Spinal cord (tissue), 10 donors: ENCODE measurements at places on chromosomes 1 and 21.

DNA sequence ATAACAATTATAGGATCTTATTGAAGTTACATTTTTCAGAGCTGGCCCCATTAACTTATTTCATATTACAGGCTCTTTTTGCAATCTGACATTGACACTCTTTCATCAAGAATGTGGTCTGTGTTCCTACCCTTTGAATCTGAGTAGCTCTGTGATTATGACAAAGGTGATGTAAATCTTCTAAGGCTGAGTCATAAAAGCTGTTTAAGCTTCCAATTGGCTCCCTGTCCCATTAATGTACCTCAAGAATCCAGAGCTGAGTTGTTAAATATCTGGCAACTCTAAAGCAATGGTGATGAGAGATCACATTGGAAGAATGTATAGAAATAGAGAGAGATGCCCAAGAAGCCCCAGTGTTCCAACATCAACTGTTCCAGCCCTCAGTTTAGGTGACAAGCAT lies 178.5 kb upstream of the DEPDC1 start:
- no peak for DNase-seq

GRCh38 chr1:111792249-111792648 lies 36.5 kb downstream of the DDX20 start:
- DNase-seq: no peak

- DNase-seq: no peak
These were observed 120.6 kb downstream of the CASZ1 start for GRCh38 chr1:10675813-10676212.

DNA sequence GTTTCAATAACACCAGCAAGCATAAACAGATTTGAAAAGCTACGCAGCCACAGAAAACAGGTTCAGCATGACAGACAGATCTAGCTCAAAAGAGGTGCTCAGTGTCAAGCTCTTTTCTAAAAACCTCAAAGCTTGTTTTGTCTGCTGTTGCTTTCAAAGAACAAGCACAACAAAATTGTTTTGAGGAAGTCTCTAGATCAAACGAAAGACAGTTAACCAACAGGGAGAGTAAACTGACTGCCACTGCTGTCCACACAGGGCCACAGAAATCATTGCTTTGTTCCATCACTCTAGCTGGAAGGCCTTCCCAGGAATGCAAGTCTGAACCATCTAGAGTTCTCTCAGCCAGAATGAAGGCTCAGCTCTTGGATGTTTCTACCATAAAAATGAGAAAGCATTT lies 12.8 kb downstream of the APP start:
- DNase-seq: no peak

DNA sequence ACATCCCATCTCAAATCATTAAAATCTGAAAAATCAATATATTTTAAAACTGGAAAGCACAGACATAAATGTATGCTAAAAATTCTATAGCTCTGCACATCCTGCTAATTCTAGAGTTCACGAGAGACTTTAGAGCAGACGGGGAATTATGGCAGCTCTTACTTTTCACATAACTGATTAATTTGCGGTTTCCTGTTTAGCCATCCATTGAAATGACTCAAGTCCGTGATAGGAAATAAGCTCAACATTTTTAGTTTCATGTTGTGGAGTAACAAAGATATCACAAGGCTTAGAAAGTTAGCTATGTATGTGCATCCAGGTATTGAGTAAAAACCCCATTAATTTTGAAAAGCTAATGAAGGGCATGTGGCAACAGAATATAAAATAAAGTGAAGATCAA lies 123.2 kb downstream of the SMYD2 start:
- no peak for DNase-seq

- DNase-seq: no peak
These were observed at the start of gene SLAMF1 for GRCh38 chr1:160646711-160647328. SLAMF1 (minus strand) TSS chr1:160647044; CDS start chr1:160646945, 99 bp downstream.

GRCh38 chr21:19590044-19590443 lies 1186.5 kb upstream of the TMPRSS15 start:
- no peak for DNase-seq

DNA sequence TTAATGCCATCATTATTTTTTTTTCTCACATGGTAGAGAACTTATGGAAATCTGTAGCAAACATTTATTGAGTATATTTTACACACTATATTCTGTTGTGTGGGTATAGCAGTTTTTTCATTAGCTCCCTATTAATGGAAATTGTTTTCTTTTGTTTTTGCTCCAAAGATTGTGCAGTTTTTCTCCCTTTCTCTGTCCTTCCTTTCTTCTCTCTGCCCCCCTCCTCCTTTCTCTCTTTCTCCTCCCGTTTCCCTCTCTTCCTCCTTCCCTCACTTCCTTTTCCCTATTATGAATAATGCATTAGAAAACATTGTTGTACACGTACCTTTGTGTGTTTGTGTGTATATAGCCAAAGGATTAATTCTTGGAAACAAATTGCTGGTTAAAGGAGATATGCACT lies 20.6 kb downstream of the CDC73 start:
- DNase-seq: no peak

- no peak for DNase-seq
These were observed 122.6 kb downstream of the TNNI3K start for GRCh38 chr1:74357756-74358155.
